ENCODE measurements at places on chromosomes 7 and 10. TPM values are rescaled to one million over a fixed set of nuclear protein-coding genes. Genes with fewer than 3 reads are reported as not detected.

DNA sequence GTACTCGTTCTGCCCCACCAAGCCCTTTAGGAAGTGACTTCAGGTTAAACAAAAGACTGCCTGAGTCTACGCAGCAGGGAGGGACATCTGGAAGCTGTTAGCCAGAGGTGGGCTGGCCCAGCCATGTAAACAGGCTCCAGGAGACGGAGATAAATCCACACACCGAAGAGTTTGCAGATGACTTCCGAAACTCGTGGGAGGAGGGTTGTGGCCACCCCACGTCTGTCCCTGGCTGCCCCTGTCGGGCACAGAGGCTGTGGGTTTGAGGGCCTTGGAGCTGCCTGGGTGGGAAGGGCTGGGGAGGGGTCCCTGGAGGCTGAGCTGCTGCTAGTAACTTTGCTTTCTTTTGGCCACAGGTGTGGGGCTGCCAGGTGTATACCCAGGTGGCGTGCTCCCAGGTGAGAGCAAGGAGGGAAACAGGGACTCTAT lies 15.6 kb downstream of the ELN start:
- DNase-seq, result peak; percentile 85

DNA sequence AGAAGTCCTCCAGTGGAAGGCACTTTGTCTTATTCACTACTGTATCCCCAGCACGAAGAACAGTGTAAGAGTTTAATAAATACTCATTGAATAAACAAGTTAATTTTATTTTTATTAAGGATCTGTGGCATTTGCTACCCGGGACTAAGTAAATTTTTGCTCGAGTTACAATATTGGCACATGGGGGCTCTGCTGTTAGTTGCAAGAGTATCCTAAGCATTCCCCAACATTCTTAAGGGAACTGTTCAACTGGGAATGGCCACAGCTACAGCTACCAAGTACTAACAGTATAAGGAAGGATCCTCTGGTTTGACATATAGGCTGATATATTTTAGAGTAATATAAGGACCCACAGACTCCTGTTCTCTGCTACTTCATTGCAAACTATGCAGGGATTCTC lies 8.7 kb upstream of the LRRTM3 start:
- DNase-seq, result no peak

DNA sequence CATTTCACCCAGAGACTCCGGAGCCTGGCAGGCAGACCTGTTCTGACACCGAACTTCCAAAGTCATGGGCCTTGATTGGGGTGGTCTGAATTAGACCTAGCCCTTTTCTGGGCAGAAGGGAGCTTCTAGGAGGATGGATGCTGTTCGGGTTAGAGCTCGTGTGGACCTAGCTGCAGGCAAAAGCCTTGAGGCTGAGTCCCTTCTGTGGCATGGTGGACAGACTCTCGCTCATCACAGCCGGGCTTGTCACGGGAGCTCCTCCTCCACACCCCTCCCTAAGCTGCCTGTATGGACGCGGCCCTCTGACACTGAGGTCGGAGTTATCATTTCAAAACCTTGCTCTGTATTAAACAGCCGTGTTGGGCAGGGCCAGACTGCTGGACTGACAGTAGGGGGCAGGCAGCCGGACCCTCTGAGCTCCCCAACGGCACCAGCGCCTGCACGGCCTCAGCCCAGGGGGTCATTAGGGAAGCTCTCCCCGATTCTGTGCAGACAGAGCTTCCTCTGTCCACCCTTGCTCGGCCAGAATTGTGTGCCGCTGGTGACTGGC lies 2.2 kb downstream of the IRF5 start:
- no peak for DNase-seq

- DNase-seq, result peak; percentile 80
Measured at GRCh38 chr10:72784551-72785351, 92.8 kb downstream of the MCU start.

The STARD3NL gene
- 45.5 TPM for total RNA-seq
